Glomerular endothelial cell (primary cell): ENCODE measurements at places on chromosomes 5 and 9.

- no peak for DNase-seq
Observed at GRCh38 chr9:129506892-129507291, 114.0 kb downstream of the C9orf50 start.

- no peak for DNase-seq
Observed at GRCh38 chr9:16530669-16531642, 339.5 kb downstream of the BNC2 start.

DNA sequence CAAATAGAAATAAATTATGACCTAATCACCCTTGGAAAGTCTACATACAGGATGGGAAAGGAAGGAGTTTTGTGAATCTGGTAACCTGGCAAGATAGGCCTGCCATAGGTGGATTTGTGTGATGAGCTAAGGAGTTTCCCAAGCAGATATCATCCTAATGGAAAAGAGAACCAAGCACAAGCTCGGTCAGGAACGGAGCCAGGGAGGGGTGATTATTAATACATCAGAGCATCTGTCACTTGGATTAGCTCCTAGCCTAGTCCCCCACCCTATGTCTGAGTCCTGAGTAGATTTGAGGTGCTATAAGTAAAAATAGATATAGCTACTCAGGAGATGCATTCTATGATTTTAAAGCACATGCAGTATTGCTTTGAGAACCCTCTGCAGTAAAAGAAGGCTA, 57.3 kb upstream of the SMARCA2 start:
- DNase-seq: no peak

DNA sequence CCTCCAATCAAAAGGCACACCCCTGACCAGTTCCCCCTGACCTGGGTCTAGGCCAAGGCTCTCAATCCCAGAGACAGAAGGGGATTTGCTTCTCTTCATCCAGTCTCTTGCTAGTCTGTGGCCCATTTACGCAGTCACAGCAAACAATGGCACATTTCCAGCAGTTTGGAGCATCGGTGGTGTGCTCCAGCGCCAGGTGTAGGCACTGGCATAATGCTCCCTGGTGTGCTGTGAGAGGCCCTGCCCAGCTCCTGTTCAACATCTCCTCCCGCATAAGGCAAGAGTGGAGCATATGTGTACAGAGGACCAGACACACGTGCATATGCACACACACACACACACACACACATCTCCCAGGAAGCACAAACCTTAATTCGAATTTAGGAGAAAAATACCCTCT, 79.5 kb upstream of the ERCC6L2 start:
- no peak for DNase-seq

DNA sequence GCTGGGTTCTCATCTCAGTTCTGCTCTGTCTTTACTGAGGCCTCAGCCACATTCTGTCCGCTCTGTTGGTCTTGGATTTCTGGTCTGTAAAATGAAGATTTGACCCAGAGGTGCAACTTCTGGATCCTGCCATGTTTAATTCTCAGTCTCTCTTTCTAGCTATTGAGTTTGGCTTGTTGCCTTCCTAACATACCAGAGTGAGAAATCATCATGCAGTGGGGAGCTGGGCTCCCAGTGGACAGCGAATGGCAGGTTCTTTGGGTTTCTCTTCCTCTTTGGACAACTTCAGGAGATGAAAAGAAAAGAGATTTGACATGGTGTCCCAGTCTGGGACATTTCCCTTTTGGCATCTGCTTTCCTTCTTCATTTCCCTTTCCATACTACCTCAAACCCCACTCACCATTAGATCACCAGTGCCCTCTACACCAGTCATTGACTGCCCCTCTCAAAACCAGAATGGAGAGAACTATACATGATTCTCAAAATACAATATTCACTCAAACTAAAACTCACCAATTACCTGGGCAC, 334.7 kb downstream of the ACTL7B start:
- DNase-seq: no peak

- DNase-seq: no peak
Observed at GRCh38 chr9:97272072-97272471, 35.4 kb upstream of the CCDC180 start.

DNA sequence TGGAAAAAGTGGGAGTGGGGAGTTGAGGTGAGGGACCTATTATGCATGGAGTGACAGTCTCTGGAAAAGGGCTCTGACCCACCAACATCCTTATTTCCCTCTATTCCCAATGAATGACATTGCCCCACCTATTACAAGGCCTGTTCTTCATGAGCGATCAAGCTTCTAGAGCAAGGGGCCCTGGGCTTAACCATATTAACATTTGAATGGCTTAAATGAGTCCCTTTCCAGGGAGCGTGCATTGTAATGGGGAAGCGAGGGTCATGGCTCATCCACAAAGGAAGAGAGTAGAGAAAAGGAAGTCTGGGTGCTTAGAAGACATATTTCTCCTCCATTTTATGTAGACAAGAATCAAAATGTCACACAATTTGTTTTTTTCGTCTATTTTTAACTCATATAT, 255.5 kb downstream of the CAAP1 start:
- no peak for DNase-seq

- no peak for DNase-seq
Observed at GRCh38 chr5:62283005-62283404, 23.0 kb upstream of the KIF2A start.

- DNase-seq: no peak
Observed at GRCh38 chr5:56310711-56311204, 77.6 kb upstream of the ANKRD55 start.

DNA sequence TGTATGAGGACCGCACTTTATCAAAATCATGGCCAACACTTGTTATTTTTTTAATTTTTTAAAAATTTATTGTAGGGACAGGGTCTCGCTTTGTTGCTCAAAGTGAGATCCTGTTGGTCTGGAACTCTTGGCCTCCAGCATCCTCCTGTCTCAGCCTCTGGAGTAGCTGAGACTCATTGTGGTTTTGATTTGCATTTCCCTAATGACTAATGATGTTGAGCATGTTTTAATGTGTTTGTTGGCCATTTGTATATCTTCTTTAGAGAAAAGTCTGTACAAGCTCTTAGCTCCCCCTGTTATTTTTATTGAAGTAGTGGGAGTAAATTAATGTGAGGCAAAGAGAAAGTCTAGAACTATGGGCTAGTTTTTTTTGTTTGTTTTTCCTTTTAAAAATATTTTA, 1.6 kb upstream of the RPS6 start:
- DNase-seq: no peak

DNA sequence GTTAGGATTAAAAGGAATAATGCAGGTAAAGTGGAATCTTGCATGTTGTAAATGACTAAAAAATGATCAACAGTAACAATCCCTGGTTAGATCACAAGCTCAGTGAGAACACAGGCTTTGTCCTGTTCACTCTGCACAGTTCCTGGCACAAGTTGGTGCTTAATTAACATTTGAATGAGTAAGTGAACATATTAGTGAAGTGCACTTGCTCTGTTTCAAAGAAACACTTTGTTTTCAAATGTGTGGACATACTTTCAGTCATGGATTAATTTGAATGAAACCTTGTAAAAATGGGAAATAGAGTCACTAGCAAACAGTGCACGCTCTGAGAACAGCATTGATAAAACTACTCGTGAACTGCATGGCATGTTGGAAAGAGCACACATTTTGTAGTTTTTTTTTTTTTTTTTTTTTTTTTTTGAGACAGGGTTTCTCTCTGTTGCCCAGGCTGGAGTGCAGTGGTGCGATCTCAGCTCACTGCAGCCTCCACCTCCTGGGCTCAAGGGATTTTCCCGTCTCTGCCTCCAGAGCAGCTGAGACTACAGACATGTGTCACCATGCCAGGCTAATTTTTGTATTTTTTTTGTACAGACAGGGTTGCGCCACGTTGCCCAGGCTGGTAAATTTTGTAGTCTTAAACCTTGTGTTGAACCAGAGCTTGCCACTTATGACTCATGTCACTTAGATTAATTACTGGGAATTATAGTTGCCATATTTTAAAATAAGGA, 159.9 kb downstream of the LURAP1L start:
- DNase-seq: no peak
